GDM1 (cell line): ENCODE measurements at places on chromosomes 6 and 20.

- no peak for DNase-seq
These were observed 41.4 kb upstream of the ARID1B start for GRCh38 chr6:156735751-156736150.

- no peak for DNase-seq
These were observed 76.6 kb downstream of the DZANK1 start for GRCh38 chr20:18390201-18390600.

DNA sequence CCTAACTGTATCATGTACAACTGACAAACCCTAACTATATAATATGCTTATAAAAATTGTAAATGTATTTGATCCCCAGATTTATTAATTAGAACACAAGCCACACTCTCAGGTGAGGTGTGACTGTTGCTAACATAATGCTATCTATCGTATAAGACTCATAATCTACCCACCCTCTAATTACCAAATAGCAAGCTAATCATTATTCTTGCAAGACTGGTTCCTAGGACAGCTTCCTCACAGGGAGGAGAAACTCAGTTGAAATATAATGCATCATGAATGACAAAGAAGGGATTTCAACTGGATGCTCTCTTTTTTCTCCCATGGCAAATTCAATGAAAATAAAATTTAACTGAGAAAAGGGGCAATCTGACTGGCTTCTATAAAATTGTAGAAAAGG is 35.4 kb downstream of the ELOVL4 start:
- DNase-seq = no peak

DNA sequence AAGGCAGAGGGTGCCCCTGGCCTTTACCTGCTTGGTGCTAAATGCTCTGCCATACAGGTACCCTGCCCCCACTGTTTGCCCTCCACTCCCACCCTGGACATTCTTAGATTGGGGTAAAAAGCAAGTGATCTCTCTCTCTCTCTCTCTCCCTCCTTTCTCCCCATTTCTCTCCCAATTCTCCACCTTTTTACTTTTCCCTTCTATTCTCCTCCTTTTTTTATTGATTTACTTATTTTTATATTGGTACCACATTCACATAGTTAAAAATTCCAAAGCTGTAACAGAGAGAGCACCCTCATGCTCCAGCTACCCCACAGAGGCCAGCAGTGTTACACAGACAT is 37.7 kb upstream of the ID1 start:
- DNase-seq = no peak
